ENCODE measurements at places on chromosomes 3 and 15.

GRCh38 chr3:194995922-194996321 lies 275.0 kb downstream of the XXYLT1 start:
- no peak for DNase-seq

GRCh38 chr3:190444576-190445145 lies 5.0 kb downstream of the TMEM207 start:
- DNase-seq = no peak

DNA sequence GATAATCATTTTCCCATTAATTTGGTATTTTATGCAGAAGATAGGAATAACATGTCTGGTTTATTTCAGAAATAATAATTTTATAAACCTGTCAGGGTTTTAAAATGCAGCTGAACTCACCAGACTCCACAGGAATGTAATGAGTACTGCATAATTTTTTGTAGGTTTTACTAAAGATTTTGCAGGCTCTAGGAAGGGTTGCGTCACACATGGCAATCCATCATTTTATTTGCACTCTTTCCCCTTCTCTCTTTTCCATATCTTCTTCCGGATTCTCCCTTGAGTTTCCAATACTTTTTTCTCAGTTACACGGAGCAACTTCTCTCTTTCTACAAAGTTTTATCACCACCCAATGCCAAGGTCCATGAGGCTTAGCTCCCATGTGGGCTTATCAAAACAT lies 234.7 kb downstream of the NFKBIZ start:
- no peak for DNase-seq

DNA sequence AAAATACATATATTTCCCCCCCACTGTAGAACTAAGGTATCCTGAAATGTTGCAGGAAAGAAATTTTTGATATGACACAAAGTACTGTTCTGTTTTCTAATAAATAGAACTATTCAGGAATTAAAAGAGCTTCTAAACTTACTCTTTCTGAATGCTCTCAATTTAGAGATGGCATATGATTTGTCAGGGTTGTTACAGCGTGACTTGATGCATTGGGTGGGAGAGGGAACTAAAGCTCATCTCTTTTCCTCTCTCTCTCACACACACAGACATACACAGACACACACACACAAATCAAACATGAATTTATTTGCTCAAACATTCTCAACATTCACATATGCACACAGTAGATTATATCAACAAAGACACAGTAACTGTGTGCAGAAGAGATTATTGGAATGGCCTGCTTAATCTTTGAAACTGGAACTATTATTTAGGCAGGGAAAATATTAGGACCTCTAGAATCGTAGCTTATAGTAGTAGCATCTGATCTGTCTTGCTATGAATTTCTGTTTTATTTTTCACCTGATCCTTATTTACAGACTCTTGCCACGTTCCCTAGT lies 807.4 kb upstream of the GBE1 start:
- no peak for DNase-seq

- DNase-seq = no peak
Measured at GRCh38 chr3:142961539-142961938, 1.9 kb downstream of the PAQR9 start.

- DNase-seq = no peak
Measured at GRCh38 chr3:130658678-130659077, 88.0 kb downstream of the PIK3R4 start.

DNA sequence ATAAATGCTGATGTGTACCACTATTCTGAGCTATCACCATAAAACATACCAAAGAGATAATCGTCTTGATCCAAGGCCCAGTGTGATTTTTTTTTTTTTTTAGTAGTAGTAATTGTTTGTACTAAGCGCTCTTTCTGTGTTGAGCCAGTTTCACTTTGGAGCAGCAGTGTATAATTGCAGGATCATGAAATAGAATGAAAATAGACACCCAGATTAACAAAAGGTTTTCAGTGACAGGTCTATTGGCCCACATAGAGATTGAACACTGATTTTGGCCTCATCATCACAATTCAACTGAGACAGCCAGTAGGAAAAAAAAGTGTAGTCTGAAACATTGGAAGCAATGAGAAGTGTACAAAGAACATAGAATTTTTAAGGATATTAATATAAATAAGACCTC lies 749.8 kb downstream of the NAALADL2 start:
- no peak for DNase-seq

DNA sequence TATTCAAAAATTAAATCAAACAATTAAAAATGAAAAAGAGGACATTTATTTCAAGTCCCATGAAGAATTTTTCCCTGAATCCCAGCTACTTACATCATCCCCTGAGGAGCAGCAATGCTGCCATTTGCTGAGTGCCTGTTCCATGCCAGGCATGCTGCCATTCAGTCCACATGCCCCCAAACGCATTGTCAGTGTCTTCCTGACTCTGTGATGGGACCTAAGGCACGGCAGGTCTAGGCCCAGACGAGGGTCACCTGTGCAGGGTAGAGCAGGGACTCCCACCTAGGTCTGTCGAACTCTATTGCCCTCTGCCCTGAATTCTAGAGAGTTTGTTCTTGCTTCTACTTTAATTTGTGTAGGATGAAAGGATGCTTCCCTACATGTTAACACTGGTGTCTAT lies 7.0 kb downstream of the PSTPIP1 start:
- DNase-seq = no peak

- DNase-seq = no peak
Measured at GRCh38 chr3:15384510-15385237, 42.7 kb downstream of the METTL6 start.

GRCh38 chr15:36066757-36067156 lies 512.7 kb upstream of the CDIN1 start:
- DNase-seq = no peak

- no peak for DNase-seq
Measured at GRCh38 chr3:102570511-102570910, 135.7 kb downstream of the ZPLD1 start.

DNA sequence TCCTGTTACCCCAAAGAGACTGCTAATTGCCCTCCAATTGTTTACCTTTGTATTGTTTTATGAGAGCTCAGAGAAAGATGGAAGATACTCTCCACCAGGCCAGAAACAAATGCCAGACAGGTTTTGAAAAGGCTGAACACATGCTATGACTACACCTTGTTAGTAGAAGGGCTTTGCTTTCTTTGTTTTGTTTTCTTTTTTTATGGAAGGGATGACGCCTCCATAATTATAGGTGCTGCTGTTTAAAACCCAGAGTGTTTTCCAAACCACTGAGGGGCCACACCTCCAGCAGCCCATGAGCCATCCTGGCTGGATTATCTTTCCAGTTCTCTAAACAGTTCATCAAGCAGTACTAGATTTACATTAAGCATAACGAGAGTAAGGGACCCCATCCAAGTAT lies 5.6 kb upstream of the FOXP1 start:
- DNase-seq = no peak

DNA sequence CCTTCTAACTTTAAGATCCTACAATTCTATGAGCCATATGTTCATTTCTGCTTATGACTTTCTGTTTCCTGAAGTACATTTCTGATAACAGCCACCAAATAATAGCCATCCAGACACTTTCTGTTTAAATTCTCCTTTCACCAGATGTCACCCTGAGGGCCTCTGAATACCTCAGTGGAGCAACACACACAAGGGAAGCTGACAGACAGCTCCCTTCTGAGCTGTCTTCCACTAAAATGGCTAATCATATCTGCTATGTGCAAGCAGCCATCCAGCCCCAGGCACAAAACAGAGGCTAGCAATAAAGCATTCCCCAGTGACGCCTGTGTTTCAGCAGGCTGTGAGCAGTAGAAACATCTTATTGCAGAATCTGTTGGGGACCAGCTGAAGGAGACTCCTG lies 666.6 kb upstream of the UBE2E2 start:
- no peak for DNase-seq

DNA sequence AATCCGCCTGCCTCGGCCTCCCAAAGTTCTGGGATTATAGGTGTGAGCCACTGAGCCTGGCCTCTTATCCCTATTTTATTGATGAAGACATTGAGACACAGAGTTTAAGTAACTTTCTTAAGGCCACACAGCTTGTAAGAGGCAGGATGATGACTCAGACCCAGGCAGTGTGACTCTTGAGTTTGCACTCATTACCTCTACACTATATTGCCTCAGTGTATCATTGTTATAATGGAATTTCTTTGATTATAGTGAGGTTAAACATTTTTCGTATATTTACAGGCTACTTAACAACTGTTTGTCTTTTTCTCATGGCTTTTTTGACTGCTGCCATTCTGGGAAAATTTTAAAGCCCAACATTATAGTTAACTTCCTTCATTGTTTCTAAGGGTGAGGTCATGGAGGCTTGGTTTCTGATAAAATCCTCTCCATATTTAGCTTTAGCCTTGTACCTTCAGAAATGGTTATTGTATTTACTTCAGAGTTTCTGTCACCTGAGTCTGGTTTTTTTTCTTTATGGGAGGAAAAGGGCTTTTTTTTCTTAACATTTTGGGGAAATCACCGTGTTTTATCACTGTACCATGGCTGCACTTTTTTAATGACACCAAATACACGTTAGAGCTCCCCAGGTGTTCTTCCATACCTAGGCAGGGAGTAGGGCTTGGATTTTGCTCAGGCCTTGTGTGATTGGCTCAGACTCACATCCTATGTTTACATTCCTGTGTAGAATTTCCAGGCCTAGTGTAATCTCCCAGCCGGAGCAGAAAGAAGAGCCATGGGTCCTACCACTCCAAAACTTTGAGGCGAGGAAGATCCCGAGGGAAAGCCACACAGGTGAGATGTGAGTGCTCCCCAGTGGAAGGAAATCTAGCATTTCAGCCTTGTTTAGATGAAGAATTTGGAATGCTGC lies 6.3 kb downstream of the ZNF774 start:
- DNase-seq = no peak

GRCh38 chr15:29089731-29090616 lies 179.6 kb downstream of the NSMCE3 start:
- no peak for DNase-seq

GRCh38 chr3:191882289-191882688 lies 421.3 kb downstream of the PYDC2 start:
- DNase-seq = no peak

- DNase-seq = no peak
Measured at GRCh38 chr3:65607101-65607500, 431.6 kb downstream of the MAGI1 start.

DNA sequence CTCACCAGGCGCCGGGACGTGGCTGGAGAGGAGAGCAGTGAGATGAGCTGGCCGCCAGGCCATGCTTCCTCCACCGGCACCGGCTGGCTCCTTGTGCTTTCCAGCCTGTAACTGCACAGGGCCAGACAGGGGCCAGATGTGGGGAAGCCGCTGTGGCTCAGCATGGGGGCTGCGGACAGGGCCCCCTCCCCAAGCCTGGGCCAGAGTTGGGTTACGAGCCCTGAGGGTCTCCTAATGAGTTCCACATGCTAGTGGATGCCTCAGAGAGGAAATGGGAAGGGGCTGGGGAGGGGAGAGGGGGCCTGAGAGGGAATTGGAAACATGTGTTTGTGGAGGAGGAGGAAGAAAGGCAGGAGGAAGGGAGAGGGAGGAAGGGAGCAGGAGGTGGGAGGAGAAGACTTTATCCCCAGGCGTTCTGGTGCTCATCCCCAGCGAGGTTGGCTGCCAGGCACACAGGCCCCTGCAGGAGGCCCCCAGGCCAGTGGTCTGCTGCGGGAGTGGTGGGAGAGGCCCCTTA lies 11.7 kb upstream of the DUSP7 start:
- DNase-seq = no peak

GRCh38 chr3:122679882-122680474 lies 661 bp upstream of the PARP14 start:
- DNase-seq = no peak

GRCh38 chr3:15478640-15478979 lies 42.9 kb downstream of the COLQ start:
- no peak for DNase-seq

DNA sequence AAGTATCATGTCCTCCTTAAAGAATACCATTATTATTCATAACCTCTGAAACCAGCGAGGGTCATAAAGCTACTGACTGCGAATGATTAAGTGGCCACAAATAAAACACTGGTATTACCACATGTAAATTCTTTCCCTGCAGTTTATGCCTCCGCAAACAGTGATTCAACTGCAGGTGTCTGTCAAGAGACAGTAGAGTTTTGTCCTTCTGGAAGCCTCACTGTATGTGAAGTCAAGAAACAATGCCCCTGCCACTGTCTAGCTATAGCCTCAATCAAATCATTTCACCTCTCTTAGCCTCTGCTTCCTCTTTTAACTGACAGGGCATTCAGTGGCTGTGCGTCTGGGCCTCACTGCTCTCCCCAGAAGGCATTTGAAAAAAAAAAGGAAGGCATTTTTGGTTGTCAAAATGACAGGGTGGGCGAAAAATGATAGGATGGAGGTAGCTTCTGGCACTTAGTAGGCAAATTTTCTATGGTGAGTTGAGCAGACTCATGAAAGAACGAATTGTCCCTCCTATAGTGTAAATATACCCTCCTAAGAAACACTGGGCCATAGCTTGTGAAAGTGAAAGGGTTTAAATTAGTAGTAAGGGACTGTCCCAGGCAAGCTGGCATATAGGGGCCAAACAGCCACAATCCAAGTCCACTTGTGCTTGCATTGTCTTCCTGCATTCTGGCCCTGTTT lies 66.7 kb downstream of the FILIP1L start:
- no peak for DNase-seq

- DNase-seq = no peak
Measured at GRCh38 chr3:14258906-14259904, 80.6 kb downstream of the LSM3 start.

GRCh38 chr3:13783476-13783875 lies 96.4 kb downstream of the WNT7A start:
- DNase-seq = no peak

DNA sequence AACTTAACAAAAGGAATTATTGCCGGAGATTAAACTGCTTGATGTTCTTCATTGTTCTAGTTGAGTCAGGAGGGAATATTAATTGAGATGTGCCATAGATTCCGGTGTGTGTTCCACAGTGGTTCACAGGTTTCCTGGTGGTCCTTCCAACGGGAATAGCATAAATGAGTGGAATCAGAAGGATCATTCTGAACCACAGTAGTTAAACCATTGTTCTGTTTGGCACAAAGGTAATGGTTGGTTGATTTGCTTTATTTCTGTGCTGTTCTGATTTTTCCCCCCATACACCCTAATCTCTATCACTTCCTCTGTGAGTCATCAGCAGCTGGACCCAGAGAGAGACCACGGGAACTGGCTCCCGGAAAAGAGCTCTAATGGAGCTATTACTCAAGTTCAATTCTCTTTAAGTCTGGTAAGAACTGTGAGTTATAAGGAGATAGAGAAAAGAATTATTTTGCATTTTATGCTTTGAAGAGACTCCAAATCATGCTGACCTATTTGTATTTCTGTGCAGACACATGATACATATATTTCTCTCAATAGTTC lies 627.2 kb downstream of the ZIC1 start:
- no peak for DNase-seq

DNA sequence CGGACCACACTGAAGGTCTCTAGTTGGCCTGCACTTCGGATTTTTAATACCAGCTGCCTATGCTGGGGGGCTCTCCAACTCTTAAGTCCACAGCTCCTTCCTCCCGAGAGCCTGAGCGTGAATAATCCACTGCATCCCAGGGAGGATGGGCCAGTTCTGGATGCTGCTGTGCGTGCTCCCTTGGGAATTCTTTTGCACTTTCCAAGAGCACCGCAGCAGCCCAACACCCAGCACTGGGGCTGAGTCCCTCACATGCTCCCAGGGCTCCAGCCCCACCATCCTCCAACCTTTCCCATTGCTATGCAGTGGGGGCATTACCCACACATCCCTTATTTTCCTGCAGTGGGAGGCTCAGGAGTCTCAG lies 136.4 kb upstream of the IQSEC1 start:
- DNase-seq = no peak

GRCh38 chr3:24264011-24264410 lies 230.6 kb downstream of the THRB start:
- DNase-seq = no peak
